ENCODE measurements at places on chromosomes 5 and 9. TPM values are rescaled to one million over a fixed set of nuclear protein-coding genes. Genes with fewer than 3 reads are reported as not detected.

Gene SLC36A3
- polyA plus RNA-seq: not detected

Gene GABRP
- polyA plus RNA-seq: not detected

Gene KCNIP1
- not detected for polyA plus RNA-seq

DNA sequence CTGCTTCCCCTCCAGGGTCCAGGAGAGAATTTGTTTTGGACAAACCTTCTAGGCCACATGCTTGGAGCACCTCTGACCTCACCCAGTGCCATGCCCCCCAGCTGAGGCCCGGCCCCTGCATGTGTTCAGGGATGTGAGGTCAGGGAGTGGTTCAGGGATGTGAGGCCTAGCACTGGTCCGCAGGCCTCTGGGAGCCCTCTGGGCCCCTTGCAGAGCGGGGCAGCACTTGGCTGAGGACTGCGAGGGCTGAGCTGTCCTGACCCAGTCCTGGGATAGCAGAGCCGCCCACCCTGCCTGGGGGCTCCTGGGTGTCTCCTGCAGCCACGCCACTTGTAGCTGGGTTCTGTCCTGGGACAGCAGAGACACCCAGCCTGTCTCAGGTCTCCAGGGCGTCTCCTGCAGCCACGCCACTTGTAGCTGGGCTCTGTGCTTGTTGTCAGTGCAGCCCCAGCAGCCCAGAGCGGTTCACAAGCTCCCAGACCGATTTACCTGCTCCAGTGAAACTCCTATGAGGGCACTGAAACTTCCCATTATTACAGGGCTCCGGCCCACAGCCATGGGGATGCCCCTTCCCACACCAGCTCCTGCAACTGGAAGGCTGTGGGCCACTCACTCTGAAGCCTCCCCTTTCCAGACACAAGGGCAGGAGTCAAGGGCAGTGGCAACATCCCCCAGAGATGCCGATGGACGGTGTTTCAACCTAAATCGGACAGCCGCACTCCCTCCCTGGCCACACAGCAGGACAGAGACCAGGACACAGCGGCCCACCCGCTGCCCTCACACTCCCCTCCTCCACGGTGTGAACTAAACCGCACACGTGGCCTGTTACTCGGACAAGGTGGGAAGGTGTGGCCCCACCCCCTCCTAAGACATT lies 5.4 kb upstream of the CEP72 start:
- H3K36me3 ChIP-seq: no peaks in the 10 kb centered on the region
- peaks cover 36% of the 10 kb centered on the region for H3K27me3 ChIP-seq
- no peak for DNase-seq

Measured in naive thymus-derived CD8-positive, alpha-beta T cell (primary cell).